Glutamatergic neuron (in vitro differentiated cells): ENCODE measurements at places on chromosomes 16 and 17. TPM values are rescaled to one million over a fixed set of nuclear protein-coding genes. Genes with fewer than 3 reads are reported as not detected.

- no peaks in the 10 kb centered on the region for H3K36me3 ChIP-seq
- H3K4me1 ChIP-seq = no peaks in the 10 kb centered on the region
- no peak overlapping the region for H3K27ac ChIP-seq
- H3K4me3 ChIP-seq = no peak overlapping the region
Measured at GRCh38 chr16:25124503-25124902, 13.0 kb downstream of the LCMT1 start.

DNA sequence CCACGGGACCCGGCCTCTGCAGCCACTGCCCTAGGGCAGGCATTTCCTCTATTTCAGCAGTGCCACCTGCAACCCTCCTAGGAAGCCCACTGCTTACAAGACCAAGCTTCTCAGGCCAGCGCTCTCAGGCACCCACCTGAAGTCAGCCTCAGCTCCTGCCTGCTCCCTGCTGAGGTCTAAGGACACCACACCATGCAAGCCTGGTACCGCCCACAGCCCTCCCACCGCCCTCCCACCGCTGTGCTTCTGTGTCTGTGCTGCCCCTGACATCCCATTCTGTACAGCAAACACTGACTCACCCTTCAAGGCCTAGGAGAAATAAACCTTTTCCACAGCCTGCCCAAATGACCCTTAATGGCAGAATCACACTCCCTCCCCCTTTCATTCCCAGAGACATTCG lies 6.3 kb downstream of the CLUH start:
- DNase-seq = no peak
- H3K4me3 ChIP-seq = no peak overlapping the region
- H3K4me1 ChIP-seq = peaks cover 7% of the 10 kb centered on the region
- H3K27ac ChIP-seq = no peak overlapping the region
- peaks cover 4% of the 10 kb centered on the region for H3K27me3 ChIP-seq
- H3K36me3 ChIP-seq = no peaks in the 10 kb centered on the region

The PPY gene
- total RNA-seq = not detected

The USP32 gene
- 59.6 TPM for total RNA-seq

The BRIP1 gene
- total RNA-seq = 2.4 TPM

DNA sequence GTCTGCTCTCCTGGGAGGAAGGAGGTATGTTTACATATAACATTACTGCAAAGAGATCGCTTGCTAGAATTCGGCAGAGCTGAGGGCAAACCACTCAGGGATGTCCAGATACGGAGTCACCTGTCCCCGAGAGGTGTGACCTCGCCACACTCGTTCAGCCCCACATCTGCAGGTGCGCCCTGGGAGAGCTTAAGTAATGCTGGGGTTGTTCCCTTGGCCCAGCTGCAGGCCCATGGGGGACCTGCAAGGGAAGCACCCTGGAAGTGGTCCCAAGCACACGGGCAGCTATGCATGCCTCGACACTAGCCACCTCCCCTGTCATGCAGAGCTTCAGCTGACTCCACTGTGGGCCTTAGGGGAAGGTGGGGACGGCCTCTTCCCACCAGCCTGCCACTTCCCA lies 22.2 kb downstream of the USP22 start:
- H3K4me3 ChIP-seq = peak overlapping the region; percentile 70
- DNase-seq = no peak
- peak overlapping the region; percentile 60 for H3K27ac ChIP-seq
- no peaks in the 10 kb centered on the region for H3K27me3 ChIP-seq
- peaks cover 29% of the 10 kb centered on the region for H3K4me1 ChIP-seq

The GALR2 gene
- 3.3 TPM for total RNA-seq

GRCh38 chr16:15573274-15573895 lies 69.6 kb downstream of the MARF1 start:
- H3K27me3 ChIP-seq = peaks cover 2% of the 10 kb centered on the region
- no peaks in the 10 kb centered on the region for H3K36me3 ChIP-seq
- H3K4me1 ChIP-seq = peaks cover 7% of the 10 kb centered on the region
- H3K4me3 ChIP-seq = no peak overlapping the region
